Muscle of back (tissue), 13 donors: ENCODE measurements at places on chromosomes 2 and 18. TPM values are rescaled to one million over a fixed set of nuclear protein-coding genes. Genes with fewer than 3 reads are reported as not detected.

DNA sequence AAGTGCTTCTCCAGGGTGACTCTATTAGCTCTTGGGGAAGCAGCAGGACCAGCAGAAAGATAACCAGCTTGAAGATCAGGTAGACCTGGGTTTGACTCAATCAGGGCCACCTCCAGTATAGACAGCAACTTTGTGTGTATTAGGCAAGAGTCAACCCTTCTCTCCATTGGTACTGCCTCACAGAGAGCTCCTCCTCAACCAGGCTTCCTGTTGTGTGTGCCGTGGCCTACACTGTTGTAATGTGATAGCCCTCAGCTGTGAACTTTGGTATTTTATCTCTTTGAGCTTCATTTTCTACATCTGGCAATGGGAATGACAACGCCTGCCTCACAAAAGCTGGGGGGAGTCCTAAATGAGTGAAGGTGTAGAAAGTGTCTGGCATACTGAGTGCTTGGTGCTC, 17.0 kb upstream of the MAP3K20 start:
- no peak for DNase-seq

GRCh38 chr2:199848389-199849130, 2.4 kb downstream of the FTCDNL1 start:
- no peak for DNase-seq

DNA sequence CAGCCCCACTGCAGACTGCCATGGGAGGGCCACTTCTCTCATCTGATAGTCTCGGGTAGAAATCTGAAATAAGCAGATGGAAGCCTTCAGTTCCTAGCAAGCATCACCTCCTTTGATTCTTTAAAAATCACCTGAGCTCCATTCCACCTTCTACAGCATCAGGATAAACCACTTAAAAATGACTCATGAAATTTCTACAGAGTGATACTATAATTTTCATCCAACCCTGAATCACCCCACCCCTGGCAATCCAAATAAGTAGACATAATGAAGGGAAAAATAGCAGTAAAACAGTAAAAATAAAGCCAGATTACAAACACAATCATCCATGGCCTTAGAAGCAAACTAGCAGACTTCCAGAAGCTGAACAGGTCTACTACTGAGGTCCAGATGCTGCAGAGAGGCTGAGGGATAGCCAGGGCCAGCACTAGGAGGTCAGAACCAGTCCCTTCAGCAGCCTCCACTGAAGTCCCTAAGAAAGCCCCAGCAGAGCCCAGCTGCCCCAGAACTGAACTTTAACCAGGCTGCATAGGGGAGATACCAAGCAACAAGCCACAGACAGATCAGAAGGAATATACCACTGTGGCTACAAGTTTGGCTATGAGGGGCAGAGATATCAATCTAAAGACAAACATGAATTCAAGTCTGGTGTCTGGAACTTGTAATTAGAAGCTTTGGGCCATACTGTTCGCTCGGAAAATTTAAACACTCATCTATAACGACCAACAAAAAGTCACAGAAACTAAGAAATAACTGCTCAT, 54.7 kb upstream of the RNU4ATAC start:
- no peak for DNase-seq

- no peak for DNase-seq
Measured at GRCh38 chr2:148251993-148252392, 231.1 kb downstream of the MBD5 start.

GRCh38 chr2:68253219-68254068, 1.1 kb upstream of the PPP3R1 start:
- no peak for DNase-seq

DNA sequence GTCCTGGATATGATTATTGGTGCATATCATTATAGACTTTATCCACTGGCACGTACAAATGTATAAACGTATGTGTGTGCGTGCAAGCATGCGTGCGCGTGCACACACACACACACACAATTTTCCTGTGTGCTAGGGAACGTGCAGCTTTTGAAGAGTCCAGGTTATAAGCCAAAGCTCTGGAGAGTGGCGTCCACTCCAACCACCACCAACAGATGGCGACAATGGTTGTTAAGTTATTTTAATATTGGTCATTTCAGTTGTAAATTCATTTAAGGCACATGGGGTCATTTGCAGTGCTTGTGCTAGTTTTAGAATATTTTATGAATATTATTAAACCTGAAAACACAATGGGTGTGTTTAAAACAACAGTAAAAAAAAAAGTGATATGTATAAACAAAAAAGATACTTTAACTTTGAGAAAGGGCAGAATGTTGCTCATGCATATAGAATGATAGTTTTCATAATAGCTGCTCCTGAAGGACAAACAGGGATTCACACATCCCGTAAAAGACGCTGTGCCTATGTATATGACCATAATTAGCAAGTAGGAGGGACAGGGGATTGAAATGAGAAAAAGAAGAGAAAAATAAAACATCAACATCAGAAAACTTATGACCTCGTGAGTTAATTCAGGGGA, 124.2 kb upstream of the ITGB6 start:
- no peak for DNase-seq

DNA sequence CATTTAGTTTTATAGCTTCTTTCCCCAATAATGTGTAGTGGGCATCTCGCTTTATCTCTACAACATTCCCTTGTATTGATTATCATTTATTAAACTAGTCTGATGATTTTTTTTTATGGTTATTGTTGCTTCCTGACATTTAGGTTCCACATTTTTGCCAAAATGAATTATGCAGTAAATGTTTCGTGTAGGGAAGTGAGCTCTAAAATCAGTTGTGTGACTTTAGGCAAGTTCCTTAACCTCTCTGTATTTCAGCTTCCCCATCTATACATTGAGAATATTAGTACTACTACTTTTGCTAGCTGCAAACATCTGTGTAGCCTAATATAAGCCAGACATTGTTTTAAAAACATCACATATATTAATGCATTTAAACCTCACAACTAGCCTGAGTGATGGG, 22.9 kb downstream of the SOCS6 start:
- DNase-seq: no peak

DNA sequence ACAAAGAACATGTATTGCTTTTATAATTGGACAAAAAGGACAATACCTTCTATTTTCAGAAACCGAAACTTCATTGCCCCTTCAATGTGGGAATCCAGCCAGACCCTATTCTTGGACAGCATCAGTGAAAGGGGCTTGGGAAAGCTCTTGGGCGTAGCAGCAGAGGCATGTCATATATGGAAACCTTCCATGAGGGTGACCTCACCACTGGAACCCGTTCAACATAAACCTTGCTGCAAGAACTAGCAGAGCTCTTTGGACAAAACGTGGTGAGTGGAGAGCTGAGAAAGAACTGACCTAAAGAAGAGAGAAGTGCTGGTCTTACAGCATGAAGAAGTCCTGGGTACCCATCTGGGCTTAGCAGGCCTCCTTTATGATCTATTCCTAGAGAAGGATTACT, 22.7 kb upstream of the ACTG2 start:
- peak; percentile 75 for DNase-seq

DNA sequence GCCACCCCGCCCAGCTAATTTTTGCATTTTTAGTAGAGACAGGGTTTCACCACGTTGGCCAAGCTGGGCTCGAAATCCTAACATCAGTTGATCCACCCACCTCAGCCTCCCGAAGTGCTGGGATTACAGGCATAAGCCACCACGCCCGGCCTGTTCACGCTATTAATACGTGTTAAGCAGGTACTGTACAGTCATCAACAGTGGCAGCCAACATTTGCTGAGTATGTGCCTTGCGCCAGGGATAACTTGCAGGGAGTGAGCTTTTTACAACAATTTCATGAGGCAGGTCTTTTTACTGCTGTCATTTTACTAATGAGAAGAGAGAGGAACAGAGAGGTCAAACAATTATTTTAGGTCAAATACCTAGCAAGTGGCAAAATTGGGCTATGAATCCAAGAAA, 115.2 kb downstream of the AP1S3 start:
- no peak for DNase-seq

DNA sequence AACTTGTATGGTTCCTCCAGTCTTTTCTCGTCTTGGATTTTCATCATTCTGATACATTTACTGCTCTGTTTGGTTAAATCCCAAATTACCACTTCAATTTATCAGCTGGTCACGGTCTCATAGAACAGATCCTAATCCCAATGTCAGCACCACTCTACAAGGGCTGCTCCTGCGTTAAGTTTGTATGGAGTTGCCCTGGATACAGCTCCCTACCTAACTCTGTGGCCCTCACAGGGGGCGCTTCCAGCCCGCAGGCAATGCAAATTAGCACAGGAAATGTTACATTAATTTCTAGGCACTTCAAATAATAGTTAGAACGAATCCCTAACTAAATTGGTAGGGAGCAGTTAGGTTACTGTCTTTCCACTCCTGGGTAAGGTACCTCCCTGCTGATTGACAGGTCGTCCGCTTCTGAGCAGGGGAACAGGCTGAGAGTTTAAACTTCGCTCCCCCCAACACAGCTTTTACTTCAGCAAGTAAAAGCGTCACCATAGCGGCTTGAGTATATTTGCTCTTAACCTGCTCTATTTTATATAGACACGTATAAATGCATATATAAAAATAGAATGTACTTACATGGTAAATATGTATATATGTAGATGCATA, 238.5 kb upstream of the FANCL start:
- no peak for DNase-seq

DNA sequence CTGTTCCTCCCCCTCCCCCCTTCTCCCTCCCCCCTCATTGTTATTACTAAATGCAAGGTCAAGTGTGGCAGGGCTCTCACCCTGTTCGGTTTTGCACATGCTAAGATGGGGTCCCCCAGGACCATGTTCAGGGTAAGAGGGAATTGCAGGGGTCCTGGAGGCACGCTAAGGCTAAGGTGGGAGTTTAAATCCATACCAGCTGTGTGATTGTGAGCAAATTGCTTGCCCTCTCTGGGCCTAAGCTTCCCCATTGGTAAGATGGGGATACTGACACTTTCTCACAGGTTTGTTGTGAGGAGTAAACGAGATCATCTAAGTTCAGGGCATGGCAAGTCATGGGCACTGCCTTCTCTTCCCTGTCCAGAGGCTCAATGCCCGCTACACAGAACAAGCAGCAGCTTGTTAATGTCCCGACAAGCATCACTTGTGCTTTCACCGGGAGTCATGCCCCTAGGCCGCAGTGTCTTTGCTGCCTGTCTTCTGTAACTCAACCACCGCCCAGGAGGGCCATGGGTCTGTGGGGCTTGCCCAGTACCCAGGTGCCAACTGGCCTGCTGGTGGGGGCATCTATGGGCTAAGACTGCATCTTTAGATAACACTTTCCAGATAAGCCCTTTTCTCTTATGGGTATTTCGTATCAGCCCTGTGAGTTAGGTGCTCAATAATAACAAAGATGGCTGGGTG, 279.1 kb downstream of the MYCN start:
- DNase-seq: no peak

GRCh38 chr2:230043461-230043860, 25.3 kb downstream of the SLC16A14 start:
- DNase-seq: no peak

GRCh38 chr2:20781656-20782265, 41.1 kb downstream of the LDAH start:
- DNase-seq: no peak

DNA sequence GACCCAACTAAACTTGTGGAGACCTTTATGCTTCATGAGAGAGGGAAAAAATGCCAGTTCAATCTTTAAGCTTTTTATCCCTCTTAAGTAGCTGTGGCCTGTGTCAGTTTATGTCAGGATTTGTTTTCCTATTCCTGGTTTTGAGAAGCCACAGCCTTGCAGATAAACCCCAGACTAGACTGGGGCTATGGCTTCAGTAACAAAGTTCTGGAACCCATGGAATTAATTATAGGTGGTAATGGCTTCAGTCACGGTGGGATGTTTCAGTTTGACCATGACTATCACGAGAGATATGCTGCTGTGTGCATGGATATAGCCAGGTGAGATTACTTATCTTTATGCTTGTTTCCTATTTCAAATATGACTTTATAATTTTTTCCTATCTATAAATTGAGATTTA, 134.8 kb downstream of the RAPGEF4 start:
- DNase-seq: no peak

DNA sequence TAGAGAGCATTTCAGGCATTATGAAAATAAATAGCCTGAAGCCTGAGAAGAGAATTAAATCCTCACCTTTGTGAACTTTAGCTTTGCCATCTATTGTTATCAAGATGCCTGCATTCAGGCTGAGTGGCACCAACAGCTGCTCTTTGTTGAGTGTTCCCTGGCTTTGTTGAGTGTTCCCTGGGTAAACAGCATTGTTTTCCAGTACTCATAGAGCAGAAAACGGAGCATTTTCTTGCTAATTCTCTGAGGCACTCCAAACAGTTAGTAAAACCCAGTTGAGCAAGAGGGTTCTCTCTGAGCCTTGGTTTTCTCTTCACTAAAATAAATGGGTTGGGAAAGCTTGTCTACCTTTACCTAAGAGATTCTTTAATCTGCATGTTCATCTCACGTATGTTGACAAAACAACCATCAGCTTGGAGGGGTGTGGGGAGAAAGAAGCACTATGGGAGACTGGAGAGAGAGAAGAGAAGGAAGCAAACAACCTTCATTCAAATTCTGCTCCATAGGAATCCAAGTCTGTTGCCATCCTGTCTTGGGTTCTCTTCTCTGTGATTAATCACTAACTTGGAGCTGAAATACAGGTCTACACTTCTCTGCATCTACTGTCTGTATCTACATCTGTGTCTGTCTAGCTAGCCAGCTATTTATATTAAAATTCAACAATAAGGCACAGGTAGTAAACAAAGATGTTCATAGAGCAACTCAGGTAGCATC, 567.0 kb upstream of the SOX11 start:
- DNase-seq: no peak

- DNase-seq: no peak
Measured at GRCh38 chr18:23186781-23187180, 51.5 kb downstream of the CABLES1 start.

GRCh38 chr2:99338029-99338585, 918 bp downstream of the EIF5B start:
- no peak for DNase-seq

- DNase-seq: peak; percentile 82
Measured at GRCh38 chr2:69291004-69291650, 95.9 kb downstream of the GFPT1 start.

- DNase-seq: peak; percentile 6
Measured at GRCh38 chr2:108215794-108216211, 24.0 kb upstream of the SULT1C3 start.

LONRF2 gene
- 0.90 TPM for polyA plus RNA-seq

FIGN gene
- polyA plus RNA-seq: 1.3 TPM

SCLY gene
- polyA plus RNA-seq: 7.8 TPM

TMEM247 gene
- polyA plus RNA-seq: not detected

KCNJ3 gene
- polyA plus RNA-seq: 0.42 TPM

ASB3 gene
- polyA plus RNA-seq: 11.1 TPM

GALR1 gene
- polyA plus RNA-seq: 0.04 TPM

RGPD3 gene
- 0.07 TPM for polyA plus RNA-seq

HRH4 gene
- 0.19 TPM for polyA plus RNA-seq

NEB gene
- 953 TPM for polyA plus RNA-seq
